ENCODE measurements at places on chromosomes 12 and 14.

DNA sequence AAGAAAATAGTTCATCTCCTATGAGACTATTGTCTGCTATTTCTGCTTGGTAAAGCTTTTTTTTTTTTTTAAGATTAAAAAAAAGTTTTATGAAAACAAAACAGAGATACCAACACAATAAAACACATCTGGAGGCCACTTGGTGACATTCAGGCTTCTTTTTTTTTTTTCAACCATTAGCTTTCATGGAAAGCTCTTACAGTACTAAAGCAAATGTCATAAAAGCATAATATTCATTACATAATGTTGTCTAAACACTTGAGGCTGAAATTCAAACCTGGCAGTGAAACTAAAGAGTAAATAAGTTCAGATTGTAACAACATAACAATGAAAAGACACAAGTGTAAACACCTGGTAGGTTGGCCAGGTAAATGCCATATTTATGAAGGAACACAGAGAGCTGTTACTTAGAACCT, 14.7 kb downstream of the PRICKLE1 start:
- no peak for DNase-seq

DNA sequence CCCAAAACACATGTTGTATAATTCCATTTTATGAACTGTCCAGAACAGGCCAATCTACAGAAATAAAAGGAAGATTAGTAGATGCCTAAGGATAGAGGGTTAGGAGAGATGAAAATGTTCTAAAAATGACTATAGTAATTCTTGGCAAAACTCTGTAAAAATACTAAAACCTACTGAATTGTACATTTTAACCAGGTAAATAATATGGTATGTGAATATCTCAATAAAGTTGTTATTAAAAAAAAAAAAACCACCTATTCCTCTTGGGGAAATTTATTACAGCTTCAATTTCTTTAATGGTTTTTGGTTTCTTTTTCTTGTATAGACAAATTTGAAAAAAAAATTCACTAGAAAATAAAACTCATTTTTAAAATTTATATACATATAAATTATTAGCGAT, 33.2 kb downstream of the YAF2 start:
- DNase-seq: no peak

GRCh38 chr12:65313719-65314317, 35.3 kb downstream of the MSRB3 start:
- DNase-seq: no peak

- DNase-seq: no peak
Observed at GRCh38 chr14:54685286-54685845, 118.4 kb downstream of the SAMD4A start.

GRCh38 chr12:80491166-80491565, 47.1 kb downstream of the PTPRQ start:
- no peak for DNase-seq

GRCh38 chr14:80978403-80978802, 23.0 kb downstream of the TSHR start:
- no peak for DNase-seq

DNA sequence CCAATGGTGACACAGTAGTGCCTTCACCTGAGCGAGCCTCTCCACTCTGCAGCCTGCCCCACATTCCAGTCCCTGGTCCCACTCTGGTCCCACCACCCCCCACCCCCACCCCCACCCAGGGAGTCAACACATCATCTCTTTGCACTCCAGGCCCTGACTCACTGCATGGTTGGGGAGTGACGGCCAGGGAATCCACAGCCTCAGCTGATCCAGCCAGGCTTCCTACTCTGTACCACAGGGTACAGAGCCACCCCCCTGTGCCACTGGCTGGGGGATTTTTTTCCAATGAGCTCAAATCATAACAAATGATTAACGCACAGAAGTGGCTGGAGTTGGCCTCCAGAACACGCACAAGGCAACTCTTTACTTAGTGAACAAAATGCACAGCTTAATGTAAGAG, 233.7 kb downstream of the NTF3 start:
- no peak for DNase-seq

DNA sequence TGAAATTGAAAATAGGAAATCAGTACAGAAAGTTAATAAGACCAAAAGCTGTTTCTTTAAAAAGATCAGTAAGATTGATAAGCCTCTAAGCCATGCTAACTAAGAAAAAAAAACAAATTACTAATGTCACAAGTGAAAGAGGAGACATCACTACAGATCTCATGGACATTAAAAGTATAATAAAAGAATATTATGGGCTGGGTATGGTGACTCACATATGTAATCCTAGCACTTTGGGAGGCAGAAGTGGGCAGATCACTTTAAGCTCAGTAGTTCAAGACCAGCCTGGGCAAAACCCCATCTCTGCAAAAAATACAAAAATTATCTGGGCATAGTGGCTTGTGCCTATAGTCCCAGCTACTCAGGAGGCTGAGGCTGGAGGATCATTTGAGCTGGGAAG, 30.5 kb downstream of the B4GALNT3 start:
- no peak for DNase-seq

- DNase-seq: no peak
Observed at GRCh38 chr14:67510836-67511235, 22.3 kb upstream of the PLEKHH1 start.

DNA sequence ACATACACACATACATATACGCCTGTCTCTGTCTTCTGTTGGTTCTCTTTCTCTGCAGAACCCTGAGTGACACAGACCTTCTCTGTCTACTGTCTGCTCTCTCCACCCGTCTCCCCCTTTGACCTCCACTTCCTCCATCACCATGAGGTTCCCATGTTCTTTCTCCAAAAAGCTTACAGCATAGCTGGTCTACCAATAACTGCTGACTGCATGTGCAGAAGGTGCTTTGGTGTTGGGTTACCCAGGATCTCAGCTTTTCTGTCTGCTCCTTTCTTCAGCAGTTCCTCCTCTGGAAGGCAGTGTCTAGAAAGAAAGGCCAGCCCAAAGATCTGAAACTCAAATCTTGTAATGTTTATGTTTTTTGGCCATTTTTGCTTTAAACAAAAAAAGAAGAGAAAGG, 125.6 kb downstream of the SMOC1 start:
- DNase-seq: no peak

DNA sequence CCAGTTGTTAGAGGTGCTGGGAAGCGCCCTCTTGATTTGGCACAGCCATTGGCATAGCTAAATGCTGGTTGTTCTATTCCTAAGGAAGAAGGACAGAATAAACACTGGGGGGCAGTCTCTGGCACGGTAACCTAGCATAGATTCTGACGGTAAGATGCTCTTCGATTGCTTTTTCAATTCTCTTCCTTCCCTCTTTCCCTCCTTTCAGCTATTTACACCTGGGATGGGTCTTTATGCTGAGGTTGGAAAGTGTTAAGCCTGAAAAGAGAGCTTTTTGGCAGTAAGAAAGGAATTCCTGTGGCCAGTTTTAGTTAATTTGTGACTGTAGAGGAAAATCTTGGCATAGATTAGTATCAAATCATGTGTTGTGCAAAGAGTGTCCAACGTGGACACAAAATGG, 162.8 kb downstream of the SNAPC1 start:
- DNase-seq: no peak

Measured in H1 (cell line).